ENCODE measurements at places on chromosomes 16 and 17. TPM values are rescaled to one million over a fixed set of nuclear protein-coding genes. Genes with fewer than 3 reads are reported as not detected.

- peak overlapping the region; percentile 98 for H3K27ac ChIP-seq
- peaks cover 35% of the 10 kb centered on the region for H3K4me1 ChIP-seq
- H3K4me3 ChIP-seq = peak overlapping the region; percentile 68
- DNase-seq = peak; percentile 75
Measured at GRCh38 chr17:73192206-73192893, 505 bp upstream of the COG1 start.

GRCh38 chr16:53817812-53818550, 114.0 kb downstream of the FTO start:
- H3K4me3 ChIP-seq = no peak overlapping the region
- no peak for DNase-seq
- peaks cover 30% of the 10 kb centered on the region for H3K4me1 ChIP-seq
- H3K27me3 ChIP-seq = no peaks in the 10 kb centered on the region
- H3K36me3 ChIP-seq = no peaks in the 10 kb centered on the region

- H3K4me3 ChIP-seq = no peak overlapping the region
- no peak overlapping the region for H3K27ac ChIP-seq
- no peaks in the 10 kb centered on the region for H3K36me3 ChIP-seq
- DNase-seq = no peak
- no peaks in the 10 kb centered on the region for H3K27me3 ChIP-seq
Measured at GRCh38 chr16:68385371-68385770, 62.9 kb downstream of the SMPD3 start.

DNA sequence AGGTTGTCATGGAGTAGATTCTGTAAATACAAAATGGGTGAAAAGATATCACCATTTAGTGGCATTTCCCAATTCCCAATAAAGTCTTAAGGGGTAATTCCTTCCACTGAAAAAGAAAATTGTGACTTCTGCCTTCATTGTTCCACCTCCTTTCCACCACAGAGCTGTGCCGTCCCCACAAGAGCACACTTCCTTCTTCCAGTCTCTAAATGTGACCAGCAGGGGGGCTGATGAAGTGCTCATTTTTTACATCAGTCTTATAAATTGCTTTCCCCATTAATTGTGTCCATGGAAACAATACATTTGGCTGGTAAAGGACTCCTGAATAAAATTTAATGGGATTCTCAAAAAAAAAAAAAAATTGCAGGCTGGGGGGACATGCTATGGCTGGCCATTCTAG, 260.8 kb upstream of the PSMD7 start:
- H3K27ac ChIP-seq = no peak overlapping the region
- peak; percentile 7 for DNase-seq
- peaks cover 60% of the 10 kb centered on the region for H3K27me3 ChIP-seq
- H3K4me3 ChIP-seq = no peak overlapping the region

DNA sequence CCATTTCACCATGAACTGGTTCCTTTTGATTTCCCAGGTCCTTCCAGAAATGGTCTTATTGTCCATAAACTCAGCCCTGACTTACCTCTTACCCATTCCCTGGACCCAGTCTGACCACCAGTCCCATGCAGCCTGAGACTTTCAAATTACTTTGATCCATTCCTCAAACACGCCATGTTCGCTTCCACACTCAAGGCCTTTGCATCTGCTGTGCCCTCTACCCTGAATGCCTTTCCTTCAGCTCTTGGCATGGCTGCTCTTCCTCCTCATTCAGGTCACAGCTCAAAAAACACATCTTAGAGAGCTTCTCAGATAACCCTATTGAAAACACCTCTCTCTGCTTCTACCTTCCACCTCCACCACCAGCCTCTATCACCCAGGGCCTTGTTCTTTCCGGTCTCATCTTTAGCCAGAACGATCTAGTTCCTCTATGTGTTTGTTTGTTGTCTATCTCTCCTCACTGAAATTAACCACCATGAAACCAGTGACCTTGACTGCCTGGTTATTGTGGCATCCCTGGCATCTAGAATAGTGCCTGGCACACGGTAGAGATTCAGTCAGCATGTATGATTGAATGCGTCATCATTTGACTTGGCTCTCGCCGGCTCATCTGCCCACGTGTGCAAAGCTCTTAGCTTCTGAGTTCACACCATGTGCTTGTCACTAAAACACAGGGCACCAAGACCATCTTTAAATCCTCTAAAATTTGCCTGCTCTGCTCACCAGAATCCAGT, 12.8 kb downstream of the CRYM start:
- no peak overlapping the region for H3K4me3 ChIP-seq
- H3K27ac ChIP-seq = no peak overlapping the region
- no peaks in the 10 kb centered on the region for H3K27me3 ChIP-seq
- no peaks in the 10 kb centered on the region for H3K36me3 ChIP-seq
- no peak for DNase-seq

Gene CRK
- total RNA-seq = 55.5 TPM

Gene MYLK3
- total RNA-seq = 0.22 TPM

Gene ACSM2A
- total RNA-seq = not detected

Measured in HCT116 (cell line).